Stimulated activated CD4-positive, alpha-beta T cell treated with anti-CD3 and anti-CD28 coated beads, Interleukin-1b, Interleukin-23, amount 100 ng/mL, for 1 hour (primary cell): ENCODE measurements at places on chromosomes 1 and 21.

- no peak for DNase-seq
These were observed 25.3 kb downstream of the TMED5 start for GRCh38 chr1:93154898-93155297.

GRCh38 chr1:74779750-74780149 lies 46.8 kb downstream of the TYW3 start:
- DNase-seq, result no peak

- DNase-seq, result no peak
These were observed 33.2 kb upstream of the KIAA0040 start for GRCh38 chr1:175225805-175226129.

GRCh38 chr1:33575324-33575879 lies 103.0 kb downstream of the ZSCAN20 start:
- no peak for DNase-seq

- peak; percentile 14 for DNase-seq
These were observed 185.8 kb downstream of the MRPL39 start for GRCh38 chr21:25421321-25422028.

DNA sequence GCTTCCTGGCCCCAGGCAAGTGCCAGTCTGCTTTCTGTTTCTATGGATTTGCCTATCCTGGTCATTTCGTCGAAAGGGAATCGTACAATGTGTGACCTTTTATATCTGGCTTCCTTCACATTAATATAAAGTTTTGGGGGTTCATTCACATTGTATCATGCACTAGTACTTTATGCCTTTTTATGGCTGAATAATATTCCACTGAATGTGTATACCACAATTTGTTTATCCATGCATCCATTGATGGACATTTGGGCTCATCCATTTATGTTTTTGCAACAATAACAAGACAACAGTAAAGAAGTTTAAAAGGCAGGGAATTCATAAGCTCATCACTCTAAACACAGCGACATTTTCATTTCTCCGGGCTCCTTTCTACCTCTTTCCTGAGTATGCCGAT lies 50.6 kb downstream of the SPSB1 start:
- DNase-seq, result no peak

- no peak for DNase-seq
These were observed 16.5 kb upstream of the PRDM16 start for GRCh38 chr1:3052501-3052900.

DNA sequence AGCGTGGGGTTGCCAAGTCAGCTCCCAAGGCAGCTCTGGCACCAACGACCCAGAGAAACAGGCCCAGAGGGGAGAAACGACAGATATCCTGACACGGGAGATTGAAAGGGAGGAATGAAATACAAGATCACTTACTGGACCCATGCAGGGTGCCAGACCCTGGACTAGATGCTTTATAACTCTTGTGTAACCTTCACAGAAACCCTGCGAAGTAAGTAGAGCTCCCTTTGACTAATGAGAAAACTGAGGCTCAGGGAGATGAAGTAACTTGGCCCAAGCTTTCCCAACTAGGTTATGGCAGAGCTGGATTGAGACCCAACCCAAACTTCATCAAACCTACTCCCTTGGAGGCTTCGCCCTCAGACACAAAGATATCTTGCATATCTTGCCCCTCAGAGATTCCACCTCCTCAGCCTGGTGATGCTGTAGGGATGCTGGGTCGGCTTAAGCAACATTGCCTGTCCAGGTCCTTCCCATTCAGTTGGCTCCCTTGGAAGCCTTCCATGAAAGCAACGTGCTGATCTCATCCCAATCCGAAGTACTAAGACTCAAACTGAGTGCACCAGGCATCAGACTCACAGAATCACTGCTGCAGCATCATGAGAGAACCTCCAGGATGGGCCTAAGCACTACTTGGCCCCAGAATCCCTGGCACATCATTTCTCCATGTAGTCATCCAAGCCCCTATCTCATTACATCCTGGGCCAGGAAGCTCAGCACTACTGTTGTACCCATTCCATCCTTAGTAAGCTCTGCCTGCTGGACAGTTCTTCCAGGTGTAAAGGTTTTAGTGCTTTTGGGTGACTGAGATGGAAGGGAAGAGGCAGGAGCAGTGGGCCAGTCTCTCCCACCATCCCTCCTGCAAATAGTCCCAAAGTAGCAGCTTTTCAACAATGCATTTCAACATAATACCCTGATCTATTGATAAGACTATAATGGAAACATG lies 1.1 kb upstream of the IGSF9 start:
- DNase-seq, result no peak
